ENCODE measurements at places on chromosomes 3 and 15.

DNA sequence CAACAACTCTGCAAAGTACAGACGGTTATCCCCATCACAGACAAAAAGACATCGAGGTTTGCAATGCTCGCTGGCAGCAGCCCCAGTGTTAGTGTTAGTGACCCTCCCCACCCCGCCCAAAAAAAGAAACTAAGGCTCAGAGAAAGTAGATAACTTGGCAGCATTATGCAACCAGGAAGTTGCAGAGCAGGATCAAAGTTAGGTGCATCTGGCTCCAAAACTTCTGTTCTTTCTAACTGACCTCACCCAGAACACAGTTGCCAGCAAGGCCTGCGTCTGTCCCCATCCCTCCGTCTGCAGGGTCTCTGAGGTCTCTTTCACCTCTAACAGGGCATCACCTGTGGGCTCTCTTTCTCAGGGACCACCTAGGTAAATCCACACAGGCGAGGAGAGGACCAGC is 51.5 kb downstream of the BDH1 start:
- no peak for DNase-seq

GRCh38 chr3:126466886-126467610 is 8.6 kb downstream of the ZXDC start:
- DNase-seq: no peak

DNA sequence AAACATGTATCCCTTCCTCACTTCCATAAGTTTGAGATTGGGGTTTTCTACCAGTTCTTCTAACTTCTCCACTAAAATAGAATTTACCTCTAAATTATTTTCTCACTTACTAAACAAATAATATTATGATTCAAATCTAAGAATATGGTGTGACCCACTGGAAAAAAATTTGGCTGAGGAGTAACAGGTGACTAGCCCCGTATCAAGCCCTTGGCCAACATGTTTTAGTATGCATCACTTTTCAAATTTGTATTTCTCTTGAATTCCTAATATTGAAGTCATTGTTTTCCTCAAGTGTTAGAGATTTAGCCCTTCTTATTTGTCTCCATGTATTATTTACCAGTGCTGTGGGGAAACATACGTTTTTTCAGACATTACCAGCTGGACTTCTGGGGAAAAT is 759.4 kb downstream of the NSUN3 start:
- DNase-seq: no peak

DNA sequence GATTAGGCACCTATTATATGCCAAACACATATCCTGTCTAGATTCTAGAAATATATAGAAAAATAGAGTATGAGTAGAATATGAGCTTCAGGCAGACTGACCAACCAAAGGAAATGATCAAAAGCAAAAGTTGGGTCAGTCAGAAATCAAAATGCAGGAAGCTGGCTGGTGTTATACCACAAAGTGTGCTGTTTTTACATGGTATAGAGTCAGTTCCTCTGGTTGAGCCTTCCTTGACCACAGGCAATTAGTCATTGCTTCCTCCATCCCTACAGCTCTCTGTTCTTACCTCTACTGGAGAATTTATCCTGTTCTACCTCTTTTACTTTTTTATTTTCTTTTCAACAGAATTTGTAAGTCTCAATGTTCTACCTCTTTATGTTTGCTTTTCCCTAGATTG is 149.8 kb downstream of the TMCO5A start:
- no peak for DNase-seq

GRCh38 chr15:53378096-53378800 is 381.2 kb downstream of the WDR72 start:
- no peak for DNase-seq

DNA sequence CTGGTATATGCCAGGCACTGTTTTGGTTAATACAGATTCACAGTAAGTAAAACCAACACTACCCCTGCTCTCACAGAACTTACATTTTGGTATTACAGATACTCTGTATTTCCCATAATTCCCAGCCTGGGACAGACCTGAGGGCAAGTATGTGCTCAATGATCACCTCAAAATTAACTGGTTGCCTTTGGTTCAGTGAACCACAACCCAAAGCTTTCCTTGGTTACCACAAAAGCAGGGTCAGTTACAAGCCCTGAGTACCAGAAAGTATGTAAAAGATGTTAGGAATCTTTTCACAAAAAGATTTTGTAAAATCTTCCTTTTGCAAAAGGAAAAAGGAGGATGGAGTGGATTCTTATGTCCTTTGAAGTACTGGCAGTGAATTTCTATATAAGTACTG is 72.2 kb upstream of the GUCA1C start:
- DNase-seq: no peak

GRCh38 chr3:66400411-66401156 is 100.2 kb downstream of the LRIG1 start:
- DNase-seq: no peak

DNA sequence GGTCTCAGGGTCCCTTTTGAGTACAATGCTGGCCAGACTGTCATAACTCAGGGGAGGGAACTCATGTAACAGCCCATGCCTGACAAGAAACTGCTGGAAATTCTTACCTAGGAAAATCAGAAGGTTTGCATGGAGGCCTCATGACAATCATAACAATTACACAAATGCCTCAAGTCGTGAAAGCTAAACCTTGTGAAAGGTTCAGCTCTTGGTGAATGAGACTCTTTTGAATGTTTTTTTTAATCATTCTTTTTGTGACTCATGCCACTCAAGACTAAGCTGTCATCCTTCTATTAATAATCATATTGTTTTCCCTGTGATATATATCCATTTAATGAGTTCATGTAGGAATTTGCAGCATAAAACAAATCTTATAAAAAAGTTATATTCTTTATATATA is 61.4 kb upstream of the LEKR1 start:
- DNase-seq: no peak

DNA sequence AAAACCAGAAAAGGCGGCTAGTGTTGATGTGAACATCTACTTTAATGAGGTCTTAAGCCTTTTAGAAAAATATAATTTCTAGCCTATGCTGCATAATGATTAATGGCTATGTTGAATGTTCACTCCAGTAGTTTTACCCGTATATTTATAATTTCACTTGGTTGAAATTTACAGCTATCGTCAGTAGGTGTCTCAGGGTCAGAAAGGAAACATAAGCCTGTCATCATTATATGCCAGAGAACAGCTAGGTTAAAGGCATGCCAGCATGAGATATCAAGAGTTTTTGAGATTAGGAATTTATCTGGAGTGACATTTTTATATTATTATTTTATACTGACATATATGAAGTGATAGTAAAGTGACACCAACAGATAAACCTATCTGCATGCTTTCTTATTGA is 904.1 kb downstream of the OTOL1 start:
- no peak for DNase-seq

DNA sequence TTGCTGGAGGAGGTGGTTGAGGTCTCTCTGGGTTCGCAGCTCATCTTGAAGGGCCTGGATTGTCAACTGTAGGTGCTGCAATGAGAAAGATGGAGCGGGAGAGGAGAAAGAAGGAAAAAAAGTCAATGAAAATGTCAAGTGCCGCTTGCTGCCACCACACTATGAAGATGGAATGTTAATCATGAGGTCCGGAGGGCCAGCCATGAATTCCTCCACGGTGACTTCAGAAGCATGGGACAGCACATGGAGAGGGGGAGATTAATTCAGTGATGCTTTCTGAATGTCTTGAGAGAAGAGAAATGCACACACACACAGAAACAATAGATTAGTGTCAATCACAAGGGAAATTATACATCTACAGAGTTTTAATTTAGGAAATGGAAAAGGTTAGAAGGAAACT is 171.9 kb downstream of the ERC2 start:
- no peak for DNase-seq

DNA sequence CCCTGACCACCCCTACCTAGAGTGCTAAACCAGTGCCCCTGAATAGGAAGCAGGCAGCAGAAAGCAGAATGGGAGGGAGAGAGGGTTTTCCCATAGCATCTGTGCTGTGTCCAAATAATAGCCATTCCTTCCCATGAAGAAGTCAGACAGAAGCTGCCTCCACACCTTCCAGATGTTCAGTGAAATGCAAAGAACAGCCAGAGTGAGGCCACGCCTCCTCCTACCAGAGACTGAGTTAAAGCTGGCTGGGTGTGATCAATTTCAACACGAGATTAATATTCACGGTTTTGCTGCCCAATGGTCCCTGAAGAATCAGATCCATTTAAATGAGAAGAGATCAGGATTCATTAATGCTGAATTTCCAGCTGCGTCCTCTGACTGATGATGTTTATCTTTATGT is 111.8 kb downstream of the SRGAP3 start:
- no peak for DNase-seq

GRCh38 chr3:112090887-112091586 is 4.8 kb downstream of the C3orf52 start:
- DNase-seq: no peak
